ENCODE measurements at places on chromosomes 2 and 18.
A peak's percentile ranks its signal among the peaks of the same experiment; 100 is the strongest.

DNA sequence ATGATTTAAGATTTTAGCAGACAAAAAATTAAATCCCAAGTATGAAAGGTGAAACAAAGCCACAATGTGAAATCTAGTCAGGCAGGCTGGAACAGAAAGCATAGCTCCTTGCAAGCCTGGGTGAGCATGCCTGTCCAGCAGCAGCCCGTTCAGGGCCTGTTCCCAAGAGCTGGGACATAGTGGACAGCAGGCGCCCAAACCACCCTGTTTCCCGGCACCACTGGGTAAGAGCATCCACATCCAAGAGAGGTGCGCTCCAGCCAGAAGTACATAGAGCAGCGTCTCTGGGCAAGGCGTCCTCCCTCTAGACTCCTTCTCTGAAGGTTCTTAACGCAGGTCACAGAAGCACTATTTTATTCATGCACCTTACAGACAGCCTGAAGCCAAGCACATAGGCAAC is 80.8 kb downstream of the DNER start:
- no peak for DNase-seq

DNA sequence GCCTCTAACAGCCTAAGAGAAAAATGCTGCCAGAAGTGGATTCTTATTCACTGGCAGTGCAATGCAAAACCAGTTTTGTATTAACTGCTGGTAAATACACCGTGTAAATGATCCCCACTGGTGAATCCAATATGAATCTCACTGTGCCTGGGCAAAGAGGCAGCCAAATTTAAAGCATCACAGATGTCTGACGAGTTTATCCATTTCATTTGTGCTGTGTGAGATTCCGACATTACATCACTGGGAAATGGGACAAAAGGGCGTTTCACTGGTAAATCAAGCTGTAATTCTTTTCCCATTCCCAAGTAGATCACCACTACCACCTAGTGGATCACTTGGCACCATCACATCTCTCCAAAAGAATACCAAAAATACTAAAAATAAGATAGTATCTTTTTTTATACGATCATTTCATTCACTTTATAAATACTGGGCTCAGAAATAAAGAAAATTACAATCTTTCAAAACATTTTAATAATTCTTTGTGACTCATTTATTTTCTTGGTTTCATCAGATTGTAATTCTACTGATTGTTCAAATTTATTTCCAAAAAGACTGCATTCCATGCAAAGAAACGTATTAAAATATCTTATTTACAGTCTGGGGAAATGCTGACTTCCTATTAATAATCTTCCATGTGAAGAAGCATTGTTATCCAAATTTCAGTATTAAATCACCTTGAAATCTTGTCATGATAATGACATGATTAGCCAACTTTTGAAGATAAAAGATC is 125.6 kb downstream of the GRB14 start:
- DNase-seq, result peak; percentile 3

- DNase-seq, result no peak
Observed at GRCh38 chr2:13524492-13524891, 807.8 kb downstream of the TRIB2 start.

DNA sequence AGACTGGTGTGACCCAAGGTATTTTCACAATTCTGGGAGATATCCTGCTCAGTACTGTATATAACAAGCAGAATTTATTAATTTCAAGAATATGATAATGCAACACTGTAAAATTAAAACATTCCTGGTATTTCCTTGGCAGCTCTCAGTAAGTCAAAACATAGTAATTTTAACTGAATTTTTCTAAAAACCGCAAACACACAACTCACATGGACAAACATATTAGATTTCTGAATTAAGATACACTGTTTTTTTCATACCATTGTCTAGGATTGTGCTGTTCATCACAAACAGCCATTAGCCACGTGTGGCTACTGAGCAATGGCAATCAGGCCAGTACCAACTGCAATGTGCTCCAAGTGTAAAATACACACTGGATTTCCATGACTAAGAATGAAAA is 29.6 kb downstream of the LPIN2 start:
- no peak for DNase-seq

DNA sequence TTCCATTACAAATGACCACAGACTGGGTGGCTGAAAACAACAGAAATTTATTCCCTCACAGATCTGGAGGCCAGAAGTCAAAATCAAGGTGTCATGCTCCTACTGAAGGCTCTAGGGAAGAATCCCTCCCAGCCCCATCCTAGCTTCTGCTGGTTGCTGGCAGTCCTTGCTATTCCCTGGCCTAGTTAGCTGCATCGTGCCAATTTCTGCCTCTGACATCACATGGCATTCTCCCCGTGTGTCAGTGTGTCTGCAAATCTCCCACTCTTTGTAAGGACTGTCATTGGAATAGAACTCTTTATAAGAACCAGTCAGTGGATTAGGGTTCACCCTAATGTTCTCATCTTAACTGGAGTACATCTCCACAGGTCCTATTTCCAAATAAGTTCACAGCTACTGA is 30.5 kb upstream of the NCKAP5 start:
- no peak for DNase-seq

GRCh38 chr2:221655300-221655699 is 83.2 kb upstream of the EPHA4 start:
- DNase-seq, result no peak

DNA sequence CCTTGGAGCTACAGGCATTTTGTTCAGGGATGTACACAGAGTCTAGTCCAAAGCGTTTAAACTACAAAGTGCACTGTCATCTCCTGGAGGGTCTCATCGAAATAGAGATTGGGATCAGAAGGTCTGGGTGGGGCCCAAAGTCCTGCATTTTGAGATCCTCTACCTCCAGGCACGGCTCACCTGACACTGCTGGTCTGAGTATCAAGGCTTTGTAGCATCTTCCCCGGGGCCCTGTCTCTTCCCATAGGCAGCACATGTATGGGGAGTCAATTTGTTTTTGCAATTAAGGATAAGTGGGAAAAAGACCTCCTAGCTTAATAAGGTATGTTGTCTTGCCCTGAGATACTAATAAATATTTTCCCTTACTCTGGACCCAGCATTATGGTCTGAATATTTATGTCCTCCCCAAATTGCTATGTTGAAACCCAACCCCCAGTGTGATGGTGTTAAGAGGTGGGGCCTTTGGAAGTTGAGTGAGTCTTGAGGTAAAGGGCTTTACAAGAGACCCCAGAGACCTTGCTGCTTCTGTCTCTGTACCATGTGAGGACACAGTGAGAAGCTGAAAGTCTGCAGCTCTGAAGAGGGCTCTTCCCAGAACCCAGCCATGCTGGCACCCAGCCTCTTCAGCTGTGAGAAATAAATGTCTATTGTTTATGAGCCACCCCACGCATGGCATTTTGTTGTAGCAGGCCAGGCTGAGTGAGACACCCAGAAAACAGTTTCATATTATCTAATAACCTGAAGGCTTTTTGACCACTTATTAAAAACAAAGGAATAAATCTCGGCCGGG is 258.7 kb upstream of the HS6ST1 start:
- DNase-seq, result no peak

GRCh38 chr2:112787729-112788393 is 3.6 kb upstream of the IL1A start:
- DNase-seq, result no peak

DNA sequence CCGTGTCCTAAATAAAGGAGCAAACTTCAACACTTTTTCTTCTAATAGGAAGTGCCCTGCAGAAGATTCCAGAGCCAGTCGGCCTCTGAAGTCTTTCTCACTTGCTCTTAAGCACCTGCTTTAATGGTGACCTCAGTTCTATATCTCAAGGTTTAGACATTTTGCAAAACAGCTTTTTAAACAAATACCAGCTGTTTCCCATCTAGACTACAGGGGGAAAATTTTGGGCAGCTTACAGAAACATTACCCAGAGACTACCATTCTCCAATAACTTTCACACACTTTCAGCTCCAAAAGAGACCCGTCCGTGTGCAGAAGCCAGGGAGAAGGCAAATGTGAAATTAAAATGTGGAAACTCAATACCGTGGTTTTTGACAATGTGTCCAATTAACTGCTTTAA is 285.3 kb upstream of the CCDC68 start:
- DNase-seq, result no peak

DNA sequence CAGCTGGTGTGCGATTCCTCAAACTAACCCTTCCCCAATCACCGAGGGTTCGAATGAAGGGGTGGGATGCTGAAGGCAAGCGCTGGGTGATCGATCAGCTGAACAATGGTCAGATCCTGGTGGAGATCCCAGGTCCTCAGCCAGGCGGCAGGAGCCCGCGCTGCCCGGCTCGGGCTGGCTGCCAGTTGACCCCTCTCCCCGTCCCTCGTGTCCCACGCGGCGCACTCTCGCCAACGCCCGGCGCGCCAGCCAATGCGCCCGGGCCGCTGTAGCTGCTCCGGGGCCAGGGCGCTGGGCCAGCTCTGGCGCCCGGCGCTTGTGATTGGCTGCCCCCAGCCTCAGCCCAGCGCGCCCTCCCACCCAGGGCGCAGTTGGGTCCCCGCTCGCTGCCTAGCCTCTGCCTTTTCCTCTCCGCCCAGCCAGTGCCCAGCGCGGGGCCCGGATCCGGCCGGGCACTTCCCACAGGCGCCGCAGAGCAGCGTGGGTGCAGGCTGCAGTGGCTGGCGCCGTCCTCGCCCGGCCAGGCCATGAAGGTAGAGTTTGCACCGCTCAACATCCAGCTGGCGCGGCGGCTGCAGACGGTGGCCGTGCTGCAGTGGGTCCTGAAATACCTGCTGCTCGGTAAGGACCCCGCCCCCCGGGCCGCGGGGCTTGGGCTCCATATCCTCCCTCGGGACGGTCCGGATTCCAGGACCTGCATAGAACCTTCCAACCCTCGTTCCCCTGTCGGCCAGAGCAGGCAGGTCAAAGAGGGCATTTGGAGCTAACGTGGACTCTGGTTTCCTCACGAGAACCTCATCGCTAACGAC is at the start of gene MOGAT1:
Gene MOGAT1, plus strand, starts transcription at position 400 of the 809 bp plus-strand sequence. Its CDS starts 128 bp downstream, at position 528.
- peak; percentile 47 for DNase-seq

- DNase-seq, result no peak
Observed at GRCh38 chr18:78473563-78473962, 506.1 kb upstream of the SALL3 start.

GRCh38 chr2:27909901-27910300 is 19.4 kb downstream of the BABAM2 start:
- peak; percentile 13 for DNase-seq

DNA sequence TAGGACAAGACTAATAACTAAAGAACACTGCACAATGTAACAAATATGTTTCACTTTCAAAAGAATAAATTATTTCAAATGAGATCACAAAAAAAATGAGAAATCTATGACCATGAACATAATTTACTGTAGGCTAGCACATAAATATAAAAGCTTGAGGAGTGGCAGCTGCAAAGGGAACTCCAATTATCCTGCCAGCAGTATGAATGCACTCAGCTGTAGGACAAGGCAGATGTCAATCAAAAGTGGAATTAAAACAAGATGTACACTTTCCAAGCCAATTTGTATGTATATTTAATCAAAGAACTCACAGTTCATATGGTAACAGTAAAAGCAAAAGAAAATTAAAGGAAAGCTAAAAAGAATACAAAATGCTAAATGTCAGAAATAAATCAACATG is 76.6 kb upstream of the NCKAP5 start:
- no peak for DNase-seq

GRCh38 chr2:226884166-226884565 is 48.3 kb downstream of the RHBDD1 start:
- DNase-seq, result no peak

- DNase-seq, result no peak
Observed at GRCh38 chr18:4581966-4582365, 126.9 kb upstream of the DLGAP1 start.

- no peak for DNase-seq
Observed at GRCh38 chr18:44802508-44802907, 121.8 kb downstream of the SETBP1 start.

- DNase-seq, result no peak
Observed at GRCh38 chr2:20404950-20405349, 41.9 kb upstream of the RHOB start.

DNA sequence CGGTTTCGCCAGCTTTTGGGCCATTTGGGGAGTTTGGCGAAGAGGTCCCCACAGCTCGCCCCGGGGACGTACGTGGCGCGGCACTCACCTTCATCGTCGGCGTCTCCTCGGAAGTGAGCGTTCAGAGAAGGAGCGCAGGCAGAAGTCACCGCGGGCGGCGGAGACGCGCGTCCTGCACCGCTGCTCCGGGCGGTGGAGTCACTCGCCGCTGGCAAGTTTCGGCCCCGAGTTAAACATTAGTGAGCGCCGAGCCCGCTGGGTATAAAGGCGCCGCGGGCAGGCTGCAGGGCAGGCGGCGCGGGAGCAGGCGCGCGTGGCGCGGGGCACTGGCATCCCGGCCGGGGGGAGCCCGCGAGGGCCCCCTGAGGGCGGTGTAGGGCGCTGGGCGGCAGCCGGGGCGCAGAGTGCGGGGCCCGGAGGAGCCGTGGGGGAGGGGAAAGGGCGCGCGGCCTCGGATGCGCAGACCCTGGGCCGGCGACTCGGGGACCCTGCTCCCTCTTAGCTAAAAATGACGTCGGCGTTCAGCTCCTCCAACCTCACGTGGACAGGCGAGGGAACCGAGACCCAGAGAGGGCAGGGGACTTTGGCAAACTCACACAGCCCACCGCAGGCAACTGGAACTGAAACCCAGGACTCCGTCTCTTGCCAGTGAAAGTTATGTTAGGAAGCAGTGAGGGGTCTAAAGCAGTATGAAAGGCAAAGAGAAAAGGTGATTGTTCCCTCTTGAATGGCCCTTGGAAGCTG is at the start of gene DPP4:
Gene DPP4, minus strand, starts transcription at position 328 of the 744 bp plus-strand sequence. Its CDS starts 234 bp downstream, at position 94.
- DNase-seq, result no peak

DNA sequence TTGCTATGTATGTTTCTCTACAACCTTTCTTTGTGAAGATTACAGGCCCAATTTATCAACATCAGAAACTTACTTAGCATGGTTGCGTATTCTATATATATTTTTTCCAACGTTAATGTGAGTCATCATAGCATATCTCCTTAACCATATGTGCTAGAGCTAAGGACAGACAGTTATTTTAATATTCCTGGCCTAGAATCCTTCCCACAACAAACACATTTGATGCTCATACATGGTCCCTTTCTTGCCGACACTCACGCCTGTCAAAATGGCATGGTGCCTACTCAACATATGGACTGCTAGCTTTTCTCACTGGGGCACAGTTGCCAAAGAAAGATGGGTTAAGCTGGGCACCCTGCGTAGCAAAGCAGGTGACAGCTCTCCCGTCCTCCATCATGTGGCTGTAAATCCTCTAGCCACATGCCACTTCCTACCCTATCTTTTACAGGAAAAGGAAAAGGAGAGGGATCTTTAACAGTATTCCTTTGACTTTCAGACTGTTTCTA is 75.2 kb upstream of the GALNT5 start:
- peak; percentile 17 for DNase-seq

GRCh38 chr18:13039806-13040205 is 48.6 kb downstream of the CEP192 start:
- DNase-seq, result no peak

DNA sequence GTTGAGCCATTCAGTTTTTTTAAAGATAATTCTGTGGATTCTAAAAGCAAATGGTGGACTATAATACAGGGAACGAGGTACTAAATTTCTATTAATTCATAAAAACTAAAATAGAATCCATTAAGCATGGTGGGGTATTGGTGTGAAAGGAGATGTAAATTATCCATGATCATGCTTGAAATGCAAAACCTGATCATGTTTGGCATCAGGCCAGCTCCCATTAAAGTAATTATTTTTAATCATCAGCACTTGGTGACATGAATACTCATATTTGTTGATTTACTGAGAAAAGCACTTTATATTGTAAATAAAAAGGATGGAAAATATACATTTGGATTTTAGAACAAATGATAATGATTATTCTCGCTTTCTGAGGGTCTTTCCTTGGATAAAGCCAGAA is 232.3 kb upstream of the MEIS1 start:
- DNase-seq, result no peak

Measured in erythroblast (primary cell).